Smooth muscle cell of the pulmonary artery (primary cell): ENCODE measurements at places on chromosomes 4 and X. TPM values are rescaled to one million over a fixed set of nuclear protein-coding genes. Genes with fewer than 3 reads are reported as not detected.

The ANAPC10 gene
- 22.3 and 23.3 TPM in 2 replicates for total RNA-seq

The TSPAN5 gene
- total RNA-seq, result 36.9 and 53.8 TPM in 2 replicates

The HTR2C gene
- total RNA-seq, result not detected in 2 replicates

The PLAC1 gene
- not detected in 2 replicates for total RNA-seq

The TCEAL7 gene
- 19.9 and 31.7 TPM in 2 replicates for total RNA-seq

The DSPP gene
- total RNA-seq, result not detected in 2 replicates

The VEGFC gene
- 60.5 and 84.3 TPM in 2 replicates for total RNA-seq

The IQCM gene
- not detected in 2 replicates for total RNA-seq

The CRMP1 gene
- under 0.01 TPM in 1 of 2 replicates, not detected in the other for total RNA-seq

The GLUD2 gene
- total RNA-seq, result 1.7 and 2.0 TPM in 2 replicates

The TLL1 gene
- 0.10 and 1.6 TPM in 2 replicates for total RNA-seq

The FREM3 gene
- total RNA-seq, result 0.03 and 0.07 TPM in 2 replicates

The RNF128 gene
- total RNA-seq, result 2.3 and 6.7 TPM in 2 replicates

The ADGRG2 gene
- 0.03 and 0.07 TPM in 2 replicates for total RNA-seq

The MEPE gene
- not detected in 2 replicates for total RNA-seq

The HERC5 gene
- total RNA-seq, result 1.7 and 1.8 TPM in 2 replicates

The F8 gene
- 4.0 and 4.8 TPM in 2 replicates for total RNA-seq

The UBA1 gene
- 154 and 184 TPM in 2 replicates for total RNA-seq

The KDR gene
- total RNA-seq, result 7.1 and 13.3 TPM in 2 replicates

The APOOL gene
- total RNA-seq, result 15.7 and 17.1 TPM in 2 replicates

The MUC7 gene
- total RNA-seq, result not detected in 2 replicates

The DOK7 gene
- total RNA-seq, result 0.07 and 0.20 TPM in 2 replicates

The FGF5 gene
- total RNA-seq, result 21.3 and 31.5 TPM in 2 replicates

The NPY1R gene
- 5.5 and 33.2 TPM in 2 replicates for total RNA-seq

The TACC3 gene
- 4.9 and 7.0 TPM in 2 replicates for total RNA-seq

The PCDH19 gene
- total RNA-seq, result 0.03 and 0.07 TPM in 2 replicates

The CC2D2A gene
- 15.2 and 21.2 TPM in 2 replicates for total RNA-seq

The PLP1 gene
- total RNA-seq, result 0.46 TPM in 1 of 2 replicates, not detected in the other

The POF1B gene
- not detected in 2 replicates for total RNA-seq

The MAP7D2 gene
- total RNA-seq, result 0.03 and 0.07 TPM in 2 replicates

The CPEB2 gene
- 32.8 and 55.4 TPM in 2 replicates for total RNA-seq

The PDZD4 gene
- total RNA-seq, result 0.07 and 0.33 TPM in 2 replicates

The SLC6A14 gene
- total RNA-seq, result not detected in 2 replicates

The WDR17 gene
- total RNA-seq, result 0.76 and 1.2 TPM in 2 replicates

The LRIT3 gene
- total RNA-seq, result 0.03 TPM in 1 of 2 replicates, not detected in the other

The FGFBP2 gene
- not detected in 2 replicates for total RNA-seq

The TCEAL6 gene
- not detected in 2 replicates for total RNA-seq

The ANKRD50 gene
- total RNA-seq, result 59.8 and 66.8 TPM in 2 replicates

The CABS1 gene
- total RNA-seq, result not detected in 2 replicates

The DRP2 gene
- total RNA-seq, result 1.0 and 1.8 TPM in 2 replicates

The MAGEA9B gene
- total RNA-seq, result not detected in 2 replicates
